ENCODE measurements at places on chromosomes 7 and 10. TPM values are rescaled to one million over a fixed set of nuclear protein-coding genes. Genes with fewer than 3 reads are reported as not detected.

DYDC2 gene
- total RNA-seq = 9.9 TPM

WDFY4 gene
- total RNA-seq = 1.6 TPM

PAX2 gene
- total RNA-seq = not detected

ANKRD30A gene
- total RNA-seq = not detected

WASHC2A gene
- total RNA-seq = 43.6 TPM

GALNT11 gene
- total RNA-seq = 81.4 TPM

LRRC17 gene
- 33.2 TPM for total RNA-seq

ALDH18A1 gene
- 39.9 TPM for total RNA-seq
